Iris pigment epithelial cell (primary cell): ENCODE measurements at places on chromosomes 2 and 18.
A peak's percentile ranks its signal among the peaks of the same experiment; 100 is the strongest.

DNA sequence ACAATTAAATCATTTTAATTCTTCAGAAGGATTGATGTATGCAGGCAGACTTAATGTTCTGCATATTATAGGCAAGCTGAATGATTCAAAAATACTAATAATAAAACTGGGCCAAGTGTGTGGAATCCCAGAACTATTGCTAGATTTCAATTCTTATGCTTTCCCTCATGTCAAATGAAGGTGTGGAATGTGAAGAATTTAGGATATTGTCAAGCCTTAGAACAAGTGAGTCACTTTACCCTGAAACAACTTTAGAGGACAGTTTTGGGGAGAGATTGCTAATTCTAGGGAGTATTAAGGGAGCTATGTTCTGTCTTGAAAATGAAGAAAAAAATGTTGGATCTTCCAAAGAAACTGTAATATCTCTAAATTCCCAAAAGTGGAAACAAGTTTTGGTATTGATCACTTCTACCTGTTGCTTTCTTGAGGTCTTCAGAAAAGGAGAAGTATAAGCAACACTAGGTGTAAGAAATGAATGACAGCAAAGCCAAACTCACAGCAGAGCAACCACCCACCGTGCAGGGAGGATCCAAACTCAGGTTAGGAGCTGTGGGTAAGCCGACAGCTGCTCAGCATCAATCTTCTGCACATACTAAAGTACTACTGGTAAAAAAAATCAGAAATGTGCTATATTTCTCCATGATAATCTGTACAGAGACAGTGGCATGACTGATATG is 818.1 kb downstream of the SLC4A3 start:
- peak; percentile 58 for DNase-seq

DNA sequence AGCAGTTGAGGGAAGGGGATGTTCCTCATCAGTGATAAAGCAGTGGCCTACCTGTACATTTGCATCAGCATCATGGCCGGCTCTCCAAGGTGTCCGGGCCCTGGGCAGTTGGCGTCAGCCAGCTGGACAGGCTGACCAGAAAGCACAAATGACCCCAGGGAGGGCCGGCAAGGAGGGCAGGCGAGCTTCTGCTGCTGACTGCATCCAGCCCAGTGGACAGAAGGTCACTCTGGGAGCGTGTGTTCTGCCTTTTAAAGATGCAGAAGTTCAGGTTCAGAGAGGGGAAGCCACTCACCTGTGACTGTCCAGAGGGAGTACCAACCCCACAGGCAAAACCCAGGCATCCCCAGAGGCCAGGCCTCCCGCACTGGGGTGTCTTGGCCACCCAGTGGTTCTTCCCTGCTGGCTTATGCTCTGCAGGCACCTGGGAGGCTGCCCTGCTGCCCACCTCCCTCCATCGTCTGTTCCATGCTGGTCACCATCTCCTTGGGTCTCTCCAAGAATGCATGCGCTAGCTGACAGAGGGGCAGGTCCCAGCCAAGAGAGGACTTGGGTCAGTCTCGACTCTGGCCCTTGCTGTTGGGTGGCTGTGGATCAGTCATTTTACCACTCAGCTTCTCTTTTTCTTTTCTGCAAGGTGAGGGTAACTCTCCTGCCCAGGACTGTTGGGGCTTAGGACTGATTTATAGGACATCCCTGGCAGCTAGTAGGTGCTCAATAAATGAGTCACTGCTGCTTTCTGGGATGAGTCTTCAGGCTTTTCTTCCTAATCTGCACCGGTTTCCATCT is 89.9 kb downstream of the INHBB start:
- DNase-seq = no peak

GRCh38 chr2:189751080-189751658 is 11.4 kb downstream of the OSGEPL1 start:
- DNase-seq = peak; percentile 34

- DNase-seq = peak; percentile 73
These were observed 393.5 kb downstream of the ERBB4 start for GRCh38 chr2:212145121-212145520.

- no peak for DNase-seq
These were observed 580 bp downstream of the TMEM163 start for GRCh38 chr2:134718023-134718816.

- DNase-seq = no peak
These were observed 58.9 kb upstream of the ID2 start for GRCh38 chr2:8622924-8623465.

DNA sequence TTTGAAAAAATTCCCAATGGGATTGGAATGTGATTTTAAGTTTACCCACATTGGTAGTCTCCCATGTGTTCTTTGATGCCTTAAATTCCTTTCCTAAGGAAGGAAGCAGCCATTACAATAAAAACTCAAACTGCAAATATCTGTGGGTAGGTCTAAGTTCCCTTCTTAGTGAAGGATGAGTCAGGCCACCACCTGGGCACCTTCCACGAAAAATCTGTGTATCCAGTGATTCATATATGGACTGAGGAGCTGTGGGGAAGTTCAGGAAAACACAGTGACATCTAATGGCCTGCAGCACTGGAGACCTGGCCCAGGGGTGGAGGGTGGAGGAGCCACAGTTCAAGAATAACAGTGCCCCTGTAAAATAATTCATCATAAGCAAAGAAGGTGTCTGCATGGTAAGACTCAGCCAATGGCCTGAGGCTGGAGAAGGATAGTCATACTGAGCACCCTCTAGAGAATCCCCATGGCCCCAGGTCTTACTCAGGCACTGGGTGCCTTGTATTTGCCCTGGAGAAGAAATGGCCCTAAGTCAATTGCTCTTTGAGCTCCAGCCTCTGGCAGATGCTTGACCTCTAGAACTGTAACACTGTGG is 248.6 kb downstream of the SP3 start:
- DNase-seq = no peak

DNA sequence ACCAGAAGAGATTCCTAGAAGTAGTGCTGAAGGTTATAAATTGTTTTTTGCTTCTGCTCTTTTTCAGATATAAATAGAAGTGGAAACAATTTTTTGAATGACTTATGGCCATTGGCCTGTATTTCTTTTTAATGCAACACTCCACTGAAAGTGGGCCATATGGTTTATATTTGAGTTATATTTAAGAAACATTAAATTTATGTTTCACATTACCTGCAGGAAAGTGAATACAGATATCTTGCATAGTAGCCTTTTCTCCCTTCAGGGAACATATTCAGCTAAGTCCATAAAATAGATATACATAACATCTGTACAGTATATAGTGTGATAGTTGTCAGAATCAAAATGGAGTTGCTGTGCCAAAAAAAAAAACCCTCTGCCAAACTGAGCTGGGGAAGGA is 53.1 kb upstream of the EFEMP1 start:
- no peak for DNase-seq

- no peak for DNase-seq
These were observed 4.6 kb downstream of the CDCA7 start for GRCh38 chr2:173359231-173359630.

DNA sequence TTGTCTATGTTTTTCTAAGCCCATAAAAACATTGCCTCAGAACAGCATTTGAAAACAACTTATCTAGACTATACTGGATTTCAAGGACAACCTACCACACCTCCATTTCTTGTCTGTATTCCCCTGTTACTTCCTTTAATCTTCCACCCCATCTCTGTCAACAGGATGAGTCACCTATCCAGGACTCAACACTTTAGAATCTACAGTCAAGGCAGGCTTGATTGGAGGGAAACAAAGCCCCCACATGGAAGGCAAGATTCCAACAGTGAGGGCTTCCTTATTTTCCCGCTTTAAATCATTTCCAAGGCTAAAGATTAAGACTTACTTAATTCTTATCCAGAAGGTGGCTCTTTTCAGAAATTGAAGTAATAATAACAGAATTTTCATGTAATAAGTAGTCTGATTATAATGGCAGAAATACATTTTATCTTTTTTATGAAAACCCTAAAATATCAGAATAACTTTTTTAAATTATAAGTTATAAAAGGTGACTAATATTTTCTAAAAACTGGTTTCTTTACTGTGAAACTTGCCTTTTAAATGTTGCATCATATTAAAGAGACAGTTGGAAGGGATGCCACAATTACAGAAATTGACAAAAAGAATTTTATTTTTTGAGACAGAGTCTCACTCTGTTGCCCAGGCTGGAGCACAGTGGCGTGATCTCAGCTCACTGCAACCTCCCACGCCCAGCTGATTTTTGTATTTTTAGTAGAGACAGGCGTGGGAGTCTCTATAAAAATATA is 138.7 kb upstream of the CCDC150 start:
- peak; percentile 60 for DNase-seq

- no peak for DNase-seq
These were observed 101.5 kb upstream of the MGAT5 start for GRCh38 chr2:134152045-134153010.

GRCh38 chr2:37367310-37367709 is 22.9 kb downstream of the QPCT start:
- no peak for DNase-seq

GRCh38 chr2:172063446-172063845 is 21.9 kb upstream of the DLX1 start:
- no peak for DNase-seq

DNA sequence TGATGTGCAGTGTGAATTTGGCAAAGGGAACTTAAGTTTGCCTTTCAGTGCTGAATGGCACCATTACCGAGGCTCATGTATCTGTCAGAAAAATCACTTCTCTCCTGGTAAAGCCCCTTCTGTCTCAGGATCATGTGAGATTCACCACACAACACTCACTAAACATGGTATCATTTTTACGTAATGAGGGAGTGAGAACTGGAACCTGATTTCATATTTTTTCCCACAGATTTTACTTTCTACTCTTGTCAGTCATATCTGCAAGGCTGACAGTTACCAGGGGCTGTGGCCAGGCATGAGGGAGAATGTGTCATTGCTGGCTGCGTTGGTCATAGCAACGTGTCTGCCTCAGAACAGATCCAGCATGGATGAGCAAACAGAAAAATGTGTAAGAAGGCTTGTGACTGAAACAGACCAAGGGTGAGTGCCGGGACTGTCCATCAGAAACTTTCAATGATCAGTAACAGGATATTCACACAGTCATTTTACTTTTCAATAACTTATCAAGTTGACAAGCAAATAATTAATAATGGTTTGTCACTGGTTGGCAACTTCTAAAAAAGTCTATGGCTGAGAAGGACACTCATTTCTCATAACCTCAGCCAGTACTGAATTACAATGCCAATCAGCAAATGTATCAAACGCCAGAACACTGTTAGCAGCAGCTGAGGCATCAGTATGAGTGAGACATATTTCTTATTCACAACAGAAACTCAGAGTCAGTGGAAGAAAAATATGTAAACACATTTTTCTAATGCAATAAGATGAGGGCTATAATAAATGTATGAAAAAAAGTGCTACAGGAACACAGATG is 100.5 kb downstream of the CDC42EP3 start:
- DNase-seq = peak; percentile 94

- no peak for DNase-seq
These were observed 253.4 kb downstream of the PIEZO2 start for GRCh38 chr18:10895976-10896375.

- peak; percentile 44 for DNase-seq
These were observed 59.8 kb downstream of the SLC4A3 start for GRCh38 chr2:219687272-219687671.

GRCh38 chr2:177161741-177162460 is 50.7 kb upstream of the HNRNPA3 start:
- DNase-seq = peak; percentile 49

DNA sequence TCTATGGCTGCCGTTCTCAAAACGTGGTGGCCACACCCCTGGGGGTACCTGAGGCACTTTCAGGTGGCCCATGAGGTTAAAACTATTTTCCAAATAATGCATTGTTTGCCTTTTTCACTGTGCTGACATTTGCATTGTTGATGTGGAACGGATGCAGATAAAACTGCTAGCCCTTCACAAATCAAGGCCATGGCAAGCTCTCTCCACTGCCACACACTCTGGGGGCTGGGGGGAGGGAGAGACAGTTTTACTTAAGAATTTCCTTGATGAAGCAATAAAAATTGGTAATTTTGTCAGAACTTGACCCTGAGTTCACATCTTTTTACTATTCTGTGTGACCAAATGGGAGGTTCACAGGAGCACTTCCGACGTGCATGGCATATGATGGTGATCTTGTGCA is 22.0 kb upstream of the TGIF1 start:
- DNase-seq = no peak

DNA sequence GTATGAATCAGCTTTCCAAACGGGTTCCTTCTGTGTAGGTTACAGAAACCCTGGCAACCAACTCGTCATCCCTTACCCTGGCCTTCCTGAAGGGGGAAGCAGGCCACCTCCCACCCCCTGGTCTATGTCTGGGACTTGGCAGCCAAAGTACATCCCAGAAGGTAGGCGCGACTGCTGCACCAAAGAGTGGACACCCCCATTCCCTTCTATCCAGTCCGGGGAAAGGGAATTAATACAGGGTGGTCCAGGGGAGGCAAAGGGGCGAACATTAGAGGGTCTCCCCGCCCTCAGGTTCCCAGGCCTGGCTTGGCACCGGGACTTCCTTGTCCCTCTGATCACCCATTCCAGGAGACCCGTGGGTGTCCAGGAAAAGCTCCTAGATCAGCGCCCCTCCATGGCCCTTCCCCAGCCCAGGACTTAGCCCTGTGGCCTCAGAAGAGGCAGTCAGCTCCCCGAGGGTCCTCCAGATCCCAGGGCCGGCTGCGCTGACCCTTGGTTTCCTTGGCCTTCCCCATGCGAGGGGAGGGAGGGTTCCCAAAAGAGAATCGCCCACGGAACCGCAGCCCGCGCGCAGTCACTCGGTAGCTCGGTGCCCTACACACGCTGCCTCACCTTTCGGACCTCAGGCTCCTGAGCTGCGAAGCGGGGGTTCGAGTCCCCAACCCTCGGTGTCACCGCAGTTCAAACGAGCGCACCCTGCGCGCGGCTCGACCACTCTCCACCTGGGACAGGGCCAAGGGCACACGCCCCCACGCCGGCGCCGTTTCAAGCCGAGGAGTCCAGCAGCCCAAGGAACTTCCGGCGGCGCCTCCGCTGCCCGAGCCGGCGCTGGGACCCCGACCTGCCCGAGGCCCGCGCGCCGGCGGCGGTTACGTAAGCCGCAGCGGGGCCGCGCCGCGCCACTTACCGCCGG is at the start of gene PER2:
Gene PER2 (minus strand): TSS at position 874 of the 913 bp plus-strand sequence. CDS start 10,674 bp downstream, outside the sequence.
- DNase-seq = peak; percentile 88

DNA sequence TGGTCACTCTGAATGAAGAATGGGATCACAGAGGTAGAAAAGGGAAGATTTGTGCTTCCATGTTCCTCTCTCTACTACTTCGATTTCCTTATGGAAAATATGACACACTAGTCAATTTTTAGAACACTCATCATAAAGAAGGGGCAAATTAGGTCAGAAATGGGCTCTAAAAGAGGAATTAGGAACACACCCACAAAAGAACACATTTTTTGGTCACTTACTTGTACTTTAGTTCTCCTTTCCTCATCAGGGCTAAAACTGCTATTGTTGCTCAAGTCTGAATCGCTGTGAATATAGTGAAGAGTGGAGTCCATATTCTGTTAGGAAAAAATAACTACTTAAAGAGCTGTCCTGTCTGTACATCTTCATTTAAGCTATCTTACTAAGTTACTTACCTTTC is 52.6 kb downstream of the PPP4R1 start:
- DNase-seq = no peak

GRCh38 chr18:12038639-12039539 is 54.8 kb upstream of the ANKRD62 start:
- peak; percentile 65 for DNase-seq
